ENCODE measurements at places on chromosomes 12 and 14.

DNA sequence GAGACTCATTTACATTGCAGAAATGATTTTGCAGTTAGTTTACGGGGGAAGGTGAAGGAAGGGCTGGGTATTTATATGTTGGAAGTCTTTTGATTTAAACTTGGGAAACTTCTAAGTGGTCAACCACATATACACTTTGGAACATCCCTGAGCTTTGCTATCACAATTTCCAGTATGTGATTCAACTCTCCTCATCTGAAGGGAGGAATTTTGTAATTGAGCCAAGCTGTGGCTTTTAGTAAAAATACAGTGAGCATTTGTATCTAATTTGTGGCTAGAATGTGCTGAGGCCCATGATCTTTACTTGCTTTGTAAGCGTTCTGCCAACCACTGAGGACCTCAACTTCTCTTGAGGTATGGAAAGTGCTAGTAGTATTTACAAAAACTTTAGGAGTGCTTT lies 235.0 kb upstream of the PDZRN4 start:
- no peak for DNase-seq

DNA sequence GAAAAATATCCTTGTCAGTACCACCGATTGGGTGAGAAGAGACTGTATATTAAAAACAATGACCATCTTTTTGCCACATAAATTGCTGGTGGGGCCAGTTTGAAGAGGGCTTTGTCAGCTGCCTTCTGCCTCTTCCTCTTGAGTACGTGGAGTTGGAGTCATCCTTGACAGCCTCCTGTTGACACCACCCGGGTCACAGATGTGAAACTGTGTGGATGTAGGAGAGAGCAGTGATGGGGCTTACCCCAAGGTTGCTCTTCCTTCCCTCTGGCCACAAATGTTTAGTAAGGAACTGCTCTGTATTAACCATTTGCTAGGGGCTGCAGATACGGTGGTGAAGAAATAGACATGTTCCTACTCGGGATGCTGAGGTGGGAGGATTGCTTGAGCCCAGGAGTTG lies 12.2 kb downstream of the PTPN11 start:
- peak; percentile 38 for DNase-seq

DNA sequence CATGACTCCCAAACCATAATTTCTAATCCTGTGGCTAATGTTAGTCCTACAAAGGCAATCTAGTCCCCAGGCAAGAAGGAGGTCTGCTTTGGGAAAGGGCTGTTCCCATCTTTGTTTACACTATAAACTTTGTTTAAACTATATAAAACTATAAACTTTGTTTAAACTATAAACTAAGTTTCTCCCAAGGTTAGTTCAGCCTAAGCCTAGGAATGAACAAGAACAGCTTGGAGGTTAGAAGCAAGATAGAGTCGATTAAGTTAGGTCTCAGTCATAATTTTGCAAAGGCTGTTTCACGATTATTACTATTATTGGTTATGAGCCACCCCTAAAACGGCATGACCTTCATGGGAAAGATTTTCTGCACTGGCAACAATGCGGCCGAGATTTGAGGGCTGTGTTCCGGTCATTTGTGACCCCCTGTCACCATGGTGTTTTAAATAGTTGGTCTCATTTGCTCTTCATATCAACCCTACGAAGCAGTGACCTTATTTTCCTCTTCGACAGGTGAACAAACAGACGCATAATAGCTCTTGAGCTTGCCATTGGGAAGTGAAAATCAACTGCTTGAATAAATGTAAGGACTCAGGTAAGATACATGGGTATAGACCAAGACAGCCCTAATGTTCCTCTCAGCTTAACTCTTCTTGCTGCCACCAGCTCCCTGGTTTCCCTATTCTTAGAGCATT lies 322.6 kb upstream of the TMEM132C start:
- DNase-seq: no peak

GRCh38 chr14:58752771-58753201 lies 115.0 kb downstream of the DACT1 start:
- DNase-seq: no peak

GRCh38 chr12:6303071-6303470 lies 7.4 kb upstream of the PLEKHG6 start:
- DNase-seq: no peak

DNA sequence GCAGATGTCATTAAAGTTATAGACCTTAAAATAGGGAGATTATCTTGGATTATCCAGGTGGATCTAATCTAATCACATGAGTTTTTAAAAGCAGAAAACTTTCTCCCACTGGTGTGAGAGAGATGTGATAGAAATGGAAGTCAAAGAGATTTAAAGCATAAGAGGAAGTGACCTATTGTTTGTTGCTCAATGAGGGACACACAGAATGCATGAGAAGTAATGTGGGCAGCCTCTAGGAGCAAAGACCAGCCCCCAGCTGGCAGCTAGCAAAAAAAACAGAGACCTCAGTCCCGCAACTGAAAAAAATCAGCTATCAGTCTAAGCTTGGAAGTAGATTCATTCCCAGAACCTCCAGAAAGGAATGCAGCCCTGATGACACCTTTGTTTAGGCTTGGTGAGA lies 24.6 kb upstream of the ANP32D start:
- DNase-seq: no peak

DNA sequence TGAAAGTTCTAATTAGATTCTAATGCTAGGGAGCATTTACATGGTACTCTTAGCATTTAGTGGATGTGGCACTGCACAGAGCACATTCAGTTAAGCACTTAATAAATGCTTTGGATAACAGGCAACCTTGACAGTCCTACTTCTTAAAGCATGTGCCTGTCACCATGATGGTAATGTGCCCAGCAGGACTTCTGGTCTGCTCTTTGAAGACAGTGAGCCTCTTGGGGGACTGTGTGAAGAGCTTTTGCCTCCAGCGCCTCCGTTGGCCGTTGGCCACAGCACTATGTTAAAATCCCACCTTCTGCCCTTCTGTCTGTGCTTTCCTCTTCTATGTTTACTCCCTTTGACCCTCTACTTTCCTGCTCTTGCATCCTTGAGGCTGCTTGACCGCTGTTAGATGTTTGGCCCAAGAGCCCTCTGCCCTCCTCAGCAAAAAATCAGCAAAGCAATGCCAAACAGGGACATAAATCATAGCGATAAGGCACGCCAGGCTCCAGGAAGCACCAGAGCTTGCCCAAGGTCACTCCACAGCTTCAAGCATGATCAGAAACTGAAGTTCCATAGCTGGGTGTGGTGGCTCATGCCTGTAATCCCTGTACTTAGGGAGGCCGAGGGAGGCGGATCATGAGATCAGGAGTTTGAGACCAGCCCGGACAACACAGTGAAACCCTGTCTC lies 8.3 kb downstream of the CDKL1 start:
- DNase-seq: no peak

GRCh38 chr12:82757656-82758055 lies 71.0 kb downstream of the TMTC2 start:
- DNase-seq: no peak

DNA sequence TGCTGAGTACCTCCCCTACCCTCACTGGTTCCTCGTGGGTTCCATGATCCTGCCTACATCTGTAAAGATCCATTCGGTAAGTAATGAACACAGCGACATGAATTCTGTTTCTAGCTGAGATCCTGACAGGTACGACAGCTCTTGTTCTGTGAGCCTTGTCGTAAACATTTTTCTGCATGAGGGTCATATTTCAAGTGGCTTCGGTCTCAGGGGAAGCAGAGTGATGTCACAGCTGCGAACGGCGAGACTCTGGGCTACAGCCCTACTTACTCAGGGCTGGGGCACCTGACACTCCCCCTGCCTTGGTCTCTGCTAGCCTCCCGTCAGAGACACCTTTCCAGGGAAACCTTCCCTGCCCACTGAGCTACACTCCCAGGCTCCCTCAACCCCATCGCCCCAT lies 85.8 kb downstream of the RBM19 start:
- no peak for DNase-seq

DNA sequence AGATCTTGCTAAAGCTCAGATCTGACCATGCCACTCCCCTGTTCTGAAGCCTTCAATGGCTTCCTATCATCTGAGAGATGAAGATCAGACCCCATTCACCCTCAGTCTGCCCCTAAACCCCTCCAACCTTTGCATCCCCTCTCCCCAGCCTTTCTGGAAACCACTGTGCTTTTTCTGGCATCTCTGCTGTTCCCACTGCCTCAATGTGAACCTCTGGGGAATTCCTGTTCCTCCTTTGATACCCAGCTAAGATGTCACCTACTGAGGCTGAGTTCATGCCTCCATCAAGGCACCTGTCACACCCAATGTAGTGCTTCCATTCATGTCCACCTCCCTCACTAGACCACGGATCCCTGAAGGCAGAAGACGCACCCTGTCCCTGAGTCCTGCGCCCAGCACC lies 19.3 kb downstream of the CYP46A1 start:
- no peak for DNase-seq

- no peak for DNase-seq
These were observed 66.4 kb upstream of the BDKRB2 start for GRCh38 chr14:96138241-96138640.

- no peak for DNase-seq
These were observed 5.6 kb downstream of the HIP1R start for GRCh38 chr12:122840580-122841513.

- peak; percentile 39 for DNase-seq
These were observed 1.2 kb downstream of the PRMT8 start for GRCh38 chr12:3491938-3492792.

GRCh38 chr12:12540261-12541013 lies 22.2 kb downstream of the DUSP16 start:
- DNase-seq: no peak

GRCh38 chr12:26018926-26019325 lies 60.4 kb downstream of the RASSF8 start:
- DNase-seq: no peak

GRCh38 chr12:56987011-56987410 lies 19.3 kb downstream of the ZBTB39 start:
- no peak for DNase-seq

DNA sequence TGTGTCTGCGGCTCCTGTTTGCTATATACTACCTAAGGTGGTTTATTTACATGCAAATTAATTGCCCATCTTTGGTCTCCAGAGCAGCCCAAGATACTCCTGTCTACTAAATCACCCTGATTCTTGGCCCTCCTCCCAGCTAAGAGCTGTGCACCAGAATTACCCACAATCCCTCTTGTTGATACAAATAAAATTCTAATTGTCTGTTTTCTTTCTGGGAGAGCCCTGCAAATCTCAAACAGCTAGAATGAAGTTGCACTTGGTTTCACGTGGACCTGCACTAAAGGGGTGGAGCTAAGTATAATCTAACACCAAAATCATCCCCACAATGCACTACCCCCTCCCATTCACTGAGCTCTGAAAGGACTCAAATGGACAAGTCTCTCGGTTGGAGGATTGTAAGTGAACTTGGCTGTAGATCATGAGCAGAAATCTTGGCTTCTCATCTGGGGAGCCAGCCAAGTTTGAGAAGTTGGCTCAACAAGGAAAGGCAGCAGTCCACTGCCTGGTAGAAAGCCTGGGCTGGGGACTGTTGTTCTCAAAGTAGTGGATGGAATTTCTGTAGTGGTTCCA lies 6.6 kb downstream of the MAX start:
- no peak for DNase-seq

DNA sequence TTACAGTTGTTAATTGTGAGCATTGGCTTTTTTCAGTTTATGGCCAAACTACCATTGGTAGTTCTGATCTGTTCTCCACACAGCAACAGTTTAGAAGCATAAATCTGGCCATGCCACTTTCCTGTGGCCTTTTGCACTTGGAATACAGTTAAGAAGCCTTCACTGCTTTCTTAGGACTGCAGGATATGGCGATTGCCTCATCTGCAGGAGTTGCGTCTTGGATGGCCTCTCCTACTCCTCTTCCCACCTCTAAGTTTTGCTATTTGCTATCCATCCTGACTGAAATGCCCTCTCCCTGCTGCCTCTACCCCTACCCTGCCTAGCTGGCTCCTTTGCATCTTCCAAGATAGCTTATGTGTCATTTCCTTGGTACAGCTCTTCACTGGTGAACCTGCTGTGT lies 12.8 kb upstream of the BMAL2 start:
- DNase-seq: no peak

DNA sequence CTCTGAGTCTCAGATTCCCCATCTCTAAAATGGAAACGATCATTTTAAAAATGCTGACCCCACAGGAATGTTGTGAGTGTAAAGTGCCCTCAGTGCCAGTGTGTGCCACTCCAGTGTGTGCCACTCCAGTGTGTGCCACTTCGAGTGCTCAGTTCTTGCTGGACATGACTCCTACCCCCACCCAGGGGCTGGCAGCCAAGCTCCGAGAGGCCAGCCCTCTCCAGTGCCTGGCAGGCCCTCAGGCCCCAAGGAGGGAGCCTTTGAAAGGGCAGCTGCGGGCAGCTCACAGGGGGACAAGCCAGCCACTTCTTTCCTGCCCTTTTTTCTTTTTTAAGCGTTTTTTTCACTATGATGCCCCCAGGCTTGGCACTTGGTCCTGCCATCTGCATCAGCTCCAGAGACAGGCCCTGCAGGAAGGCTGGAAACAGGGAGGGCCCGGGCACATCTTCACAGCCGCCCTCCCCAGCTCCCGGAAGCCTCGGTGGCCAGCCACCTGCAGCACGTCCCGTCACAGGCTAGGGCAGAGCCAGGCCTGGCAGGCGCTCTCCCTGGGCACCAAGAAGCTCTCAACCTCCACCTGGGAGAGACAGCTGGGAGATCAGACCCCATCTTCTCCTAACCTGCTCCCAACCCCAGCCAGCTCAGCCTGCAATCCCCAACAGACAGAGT lies 29.8 kb downstream of the NCOR2 start:
- no peak for DNase-seq

- DNase-seq: no peak
These were observed 115.9 kb downstream of the NAV3 start for GRCh38 chr12:77946541-77947061.

GRCh38 chr12:27052176-27052575 lies 29.8 kb downstream of the MED21 start:
- no peak for DNase-seq

GRCh38 chr12:72133497-72134055 lies 138.6 kb upstream of the TRHDE start:
- no peak for DNase-seq

- no peak for DNase-seq
These were observed 835 bp upstream of the ABHD4 start for GRCh38 chr14:22597265-22597664.

- peak; percentile 11 for DNase-seq
These were observed 54.1 kb downstream of the COCH start for GRCh38 chr14:30928462-30928861.

DNA sequence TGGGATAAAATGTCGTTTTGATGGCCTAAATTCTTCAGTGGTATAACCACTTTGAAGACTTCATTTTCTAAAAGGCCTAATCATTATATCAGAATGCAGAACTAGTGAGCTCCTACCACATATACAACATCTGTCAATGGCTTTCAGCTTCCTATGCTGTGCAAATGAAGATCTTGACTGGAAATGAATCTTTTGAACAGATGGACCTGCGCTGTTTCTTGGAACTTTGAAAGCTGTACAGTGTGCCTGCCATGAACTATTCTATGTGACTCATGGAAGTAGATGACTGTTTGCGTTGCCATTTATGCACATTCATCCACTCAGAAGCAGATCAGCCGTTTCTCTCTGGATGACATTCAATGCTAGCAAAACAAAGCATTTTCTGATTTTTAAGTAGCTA lies 542.2 kb upstream of the USP15 start:
- DNase-seq: no peak

GRCh38 chr14:99716091-99716849 lies 32.2 kb downstream of the CYP46A1 start:
- no peak for DNase-seq
